Suprapubic skin (tissue), 4 donors: ENCODE measurements at places on chromosomes 12 and 14.

- no peak for DNase-seq
These were observed 4.5 kb downstream of the DAO start for GRCh38 chr12:108884116-108885012.

DNA sequence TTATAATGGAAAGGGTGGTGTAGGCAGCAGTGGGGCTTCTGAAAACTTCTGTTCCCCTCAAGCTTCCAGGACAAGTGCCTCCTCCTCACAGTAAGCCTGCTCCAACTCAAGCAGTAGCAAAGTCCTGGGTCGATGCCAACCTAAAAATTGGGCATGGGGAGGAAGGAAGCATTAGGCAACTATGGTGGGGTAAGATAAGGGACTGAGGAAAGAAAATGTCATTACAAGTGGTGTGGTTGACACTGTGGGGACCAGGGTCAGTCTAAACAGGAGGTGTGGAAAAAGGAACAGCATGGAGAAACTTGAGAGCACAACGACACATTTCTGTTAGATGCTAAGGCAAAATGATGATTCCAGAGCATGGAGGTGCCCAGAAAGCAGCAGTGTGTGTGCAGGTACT is 34.9 kb downstream of the WIF1 start:
- no peak for DNase-seq

DNA sequence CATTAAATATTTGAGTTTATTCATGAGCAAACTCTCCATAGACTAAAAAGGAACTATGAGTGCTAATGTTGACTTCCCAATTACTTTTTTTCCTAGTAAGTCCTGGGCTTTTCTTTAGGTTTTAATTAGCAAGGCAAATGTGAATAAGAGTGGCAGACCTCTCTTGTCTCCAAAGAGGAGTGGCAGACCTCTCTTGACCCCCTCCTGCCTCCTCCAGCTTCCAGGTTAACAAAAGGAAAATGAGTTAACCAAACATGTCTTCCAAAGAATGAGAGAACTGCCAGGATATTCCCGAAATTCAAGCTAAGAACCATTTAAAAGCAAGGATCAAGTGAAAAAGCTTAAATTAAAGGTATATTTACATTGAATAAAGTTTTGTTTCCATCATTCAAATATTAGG is 253.2 kb downstream of the MDGA2 start:
- no peak for DNase-seq

- no peak for DNase-seq
These were observed 10.9 kb downstream of the HVCN1 start for GRCh38 chr12:110677982-110678381.

DNA sequence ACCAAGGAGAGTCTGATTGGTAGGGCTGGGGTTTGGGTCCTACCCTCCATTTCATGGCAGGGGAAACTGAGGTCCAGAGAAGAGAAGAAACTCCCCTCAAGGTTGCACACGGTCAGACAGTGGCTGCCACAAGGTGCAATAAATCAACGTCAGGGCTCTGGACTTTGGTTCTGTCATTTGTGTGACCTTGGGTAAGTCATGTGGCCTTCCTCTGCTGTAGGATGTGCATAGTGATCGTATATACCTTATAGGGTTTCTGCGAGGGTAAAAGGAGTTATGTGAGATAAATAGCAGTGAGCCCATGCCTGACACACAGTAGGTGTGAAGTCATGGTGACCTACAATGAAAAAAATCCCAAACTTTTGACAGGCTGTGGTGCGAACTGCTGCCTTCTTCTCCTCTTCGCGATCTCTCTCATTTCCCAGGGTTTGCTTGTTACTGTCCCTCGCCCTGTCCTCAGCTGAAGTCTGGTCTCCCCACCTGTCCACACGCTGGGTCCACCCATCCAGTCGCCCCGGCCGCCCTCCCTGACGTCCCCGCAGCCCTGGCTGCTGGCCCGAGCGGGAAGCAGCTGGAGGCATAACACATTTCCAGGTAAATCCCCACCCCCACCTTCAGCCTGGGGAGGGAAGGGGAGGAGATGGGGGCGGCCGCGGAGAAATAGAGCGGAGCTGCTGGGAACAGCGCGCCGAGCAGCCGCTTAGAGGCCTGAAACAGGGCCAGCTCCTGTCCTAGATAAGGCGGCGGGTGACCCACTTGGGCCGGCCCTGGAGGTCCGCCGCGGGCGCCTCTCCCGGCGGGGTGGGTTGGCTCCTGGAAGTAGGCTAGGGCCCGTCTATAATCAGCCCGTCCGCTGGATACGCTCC is 1.8 kb upstream of the FAM222A start:
- no peak for DNase-seq

GRCh38 chr12:31631809-31632208 is 27.7 kb upstream of the ETFBKMT start:
- DNase-seq, result no peak

GRCh38 chr12:44780221-44780790 is 95.8 kb downstream of the NELL2 start:
- DNase-seq, result no peak

DNA sequence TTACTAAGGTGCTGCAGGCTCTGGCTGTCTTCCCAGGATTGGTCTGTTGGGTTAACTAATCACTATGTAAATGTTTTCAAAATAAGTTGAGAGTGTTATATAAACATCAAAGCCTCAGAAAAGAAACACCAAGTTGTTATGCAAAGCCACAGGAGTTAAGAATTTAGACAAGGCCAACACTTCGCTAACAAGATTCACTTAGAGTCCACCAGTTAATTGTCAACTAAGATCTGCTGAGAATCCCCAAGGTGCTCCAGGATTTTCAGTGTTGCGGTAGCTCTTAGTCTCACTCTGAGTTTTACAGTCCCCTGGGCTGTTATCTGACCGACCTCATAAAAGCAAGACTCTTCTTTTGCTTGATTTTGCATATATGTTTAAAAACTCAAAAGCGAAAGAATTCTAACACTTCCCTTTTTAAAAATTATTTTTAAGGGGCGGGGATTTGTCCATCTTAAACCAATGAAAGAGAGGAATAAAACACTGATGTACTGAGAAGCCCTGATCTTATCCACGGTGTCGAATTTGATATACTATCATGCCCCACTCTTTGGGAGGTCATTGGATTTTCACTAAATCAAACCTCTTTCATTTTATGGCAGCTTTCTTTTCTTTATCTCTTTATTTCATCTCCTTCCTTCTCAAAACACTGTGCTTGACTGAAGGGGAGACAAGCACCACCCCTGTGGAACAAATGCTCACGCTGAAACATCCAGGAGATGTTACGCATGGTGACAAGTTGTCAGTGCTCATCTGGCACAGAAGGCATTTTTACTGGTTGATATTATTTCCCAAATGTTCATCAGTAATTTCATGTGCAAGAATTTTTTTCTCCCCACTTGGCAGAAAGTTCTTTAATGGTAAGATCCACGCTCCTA is 7.0 kb downstream of the NIN start:
- DNase-seq, result no peak

DNA sequence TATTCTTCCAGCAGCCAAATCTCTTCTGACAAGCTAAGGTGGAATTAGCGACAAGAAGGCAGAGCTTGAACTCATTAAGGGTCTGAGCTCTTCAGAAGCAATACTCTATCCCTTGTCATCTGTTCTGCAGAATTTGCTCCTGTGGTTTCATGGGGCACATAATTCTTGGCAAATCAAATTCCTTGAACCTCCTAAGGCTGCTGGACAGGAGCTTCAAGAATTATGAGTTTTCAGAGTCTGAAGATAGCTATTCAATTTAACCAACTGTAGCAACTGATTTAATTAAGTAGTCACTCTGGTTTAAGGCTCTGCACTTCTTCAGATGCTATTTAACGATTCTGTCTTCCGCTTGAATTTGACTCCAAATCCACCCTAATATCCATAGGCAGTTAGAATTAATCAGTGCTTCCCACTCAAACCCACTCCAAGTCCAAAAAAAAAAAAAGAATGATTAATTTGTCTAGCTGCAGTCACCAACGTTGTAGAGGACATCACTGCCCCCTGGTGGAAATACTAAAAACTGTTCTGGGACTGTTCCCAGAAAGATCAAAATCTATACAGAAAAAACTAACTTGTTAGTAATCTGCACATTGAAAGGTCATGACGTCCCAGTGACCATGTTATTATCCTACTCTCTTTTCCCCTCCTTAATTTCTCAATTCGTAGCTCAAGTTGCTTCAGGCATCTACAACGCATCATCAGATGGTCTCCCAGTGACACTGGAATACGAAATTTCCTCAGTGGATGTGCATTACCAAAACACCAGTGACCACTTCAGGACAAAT is 169.9 kb downstream of the KIF21A start:
- DNase-seq, result no peak

DNA sequence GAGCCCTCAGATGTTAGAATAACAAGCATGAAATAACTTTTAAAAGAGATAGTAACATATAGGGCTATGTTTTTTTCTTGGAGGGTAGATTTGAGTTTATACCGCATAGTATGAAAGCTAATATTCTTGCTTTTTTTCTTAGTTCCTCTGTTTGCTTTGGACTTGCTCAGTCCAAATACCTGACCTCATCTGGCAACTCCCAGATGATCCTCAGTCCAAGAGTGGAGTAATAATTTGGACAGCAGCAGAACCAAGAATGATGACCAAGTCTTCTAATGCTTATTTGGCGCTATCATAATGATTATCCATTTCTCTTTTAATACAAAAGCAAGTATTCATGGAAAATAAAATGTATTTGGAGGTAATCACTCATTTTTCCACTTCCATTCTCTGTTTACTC is 45.6 kb downstream of the GUCY2C start:
- no peak for DNase-seq

DNA sequence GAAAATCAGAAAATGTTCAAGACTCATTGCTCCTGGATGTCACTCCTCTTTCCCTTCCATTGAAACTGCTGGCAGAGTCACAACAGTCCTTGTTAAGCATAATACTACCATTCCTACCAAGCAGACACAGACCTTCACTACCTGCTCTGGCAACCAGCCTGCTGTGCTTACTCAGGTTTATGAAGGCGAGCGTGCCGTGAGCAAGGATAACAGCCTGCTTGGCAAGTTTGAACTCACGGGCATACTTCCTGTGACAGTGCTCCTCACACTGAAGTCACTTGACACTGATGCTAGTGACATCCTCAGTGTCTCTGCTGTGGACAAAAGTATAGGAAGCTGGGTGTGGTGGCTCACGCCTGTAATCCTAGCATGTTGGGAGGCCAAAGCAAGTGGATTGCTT is 15.7 kb upstream of the PHETA1 start:
- no peak for DNase-seq

GRCh38 chr12:69328426-69328825 is 19.8 kb upstream of the LYZ start:
- no peak for DNase-seq

DNA sequence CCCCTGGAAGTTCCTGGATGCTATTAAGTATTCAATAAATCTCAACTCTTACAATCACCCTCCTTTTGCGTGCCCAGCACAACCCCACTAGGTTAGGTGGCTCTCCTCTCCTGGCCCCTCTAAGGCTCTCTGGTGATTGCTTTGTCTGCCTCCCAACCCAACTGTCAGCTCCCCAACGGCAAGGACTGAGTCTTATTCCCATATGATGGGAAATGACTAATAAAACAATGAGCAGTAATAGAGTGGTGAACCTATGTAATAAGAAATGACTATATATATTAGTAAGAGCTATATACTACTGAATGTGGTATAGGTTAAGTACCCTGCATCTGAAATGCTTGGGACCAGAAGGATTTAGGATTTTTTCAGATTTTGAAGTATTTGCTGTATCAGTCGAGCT is 8.1 kb downstream of the APPL2 start:
- DNase-seq, result no peak

DNA sequence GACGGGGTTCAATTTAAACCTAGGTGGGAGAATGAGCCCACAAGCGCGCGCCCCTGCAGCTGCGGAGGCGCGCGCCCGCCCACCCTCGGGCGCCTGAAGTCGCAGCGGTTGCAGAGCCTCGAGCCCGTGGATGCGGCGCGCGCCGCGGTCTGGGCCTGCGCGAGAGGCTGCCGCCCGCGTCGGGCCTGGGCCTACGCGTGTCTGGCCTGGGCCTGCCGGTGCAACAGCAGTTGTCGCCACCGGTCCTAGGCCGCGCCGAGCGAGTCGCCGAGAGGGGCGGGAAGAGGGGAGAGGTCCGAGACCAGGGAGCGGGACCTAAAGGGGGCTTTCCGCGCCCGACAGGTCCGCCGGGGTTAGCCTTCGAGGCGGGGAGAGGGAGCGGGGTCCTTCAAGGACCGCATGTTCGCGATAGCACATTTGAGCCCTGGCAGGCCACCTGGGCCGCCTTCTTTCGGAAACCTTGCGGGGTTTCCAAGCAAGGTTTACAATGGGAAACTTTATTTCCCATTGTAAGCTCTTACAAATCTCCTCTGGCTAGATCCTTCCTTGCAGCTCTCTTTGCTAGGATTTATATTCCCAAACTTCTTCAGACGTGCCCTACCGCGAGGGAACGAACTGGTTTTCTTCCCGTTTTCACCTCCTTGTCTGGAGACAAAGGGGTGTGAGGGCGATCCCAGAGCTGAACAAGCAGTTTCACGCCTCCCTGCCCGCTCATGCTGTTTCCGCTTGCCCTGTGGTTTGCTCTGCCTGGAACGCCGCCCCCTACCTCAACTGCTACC is 6.8 kb downstream of the SIX6 start:
- DNase-seq, result no peak

- DNase-seq, result no peak
These were observed 3.4 kb downstream of the GPX2 start for GRCh38 chr14:64938972-64939816.

GRCh38 chr14:54202288-54202687 is 194.5 kb upstream of the CDKN3 start:
- no peak for DNase-seq

- no peak for DNase-seq
These were observed 4.6 kb upstream of the A2ML1 start for GRCh38 chr12:8817856-8818255.

DNA sequence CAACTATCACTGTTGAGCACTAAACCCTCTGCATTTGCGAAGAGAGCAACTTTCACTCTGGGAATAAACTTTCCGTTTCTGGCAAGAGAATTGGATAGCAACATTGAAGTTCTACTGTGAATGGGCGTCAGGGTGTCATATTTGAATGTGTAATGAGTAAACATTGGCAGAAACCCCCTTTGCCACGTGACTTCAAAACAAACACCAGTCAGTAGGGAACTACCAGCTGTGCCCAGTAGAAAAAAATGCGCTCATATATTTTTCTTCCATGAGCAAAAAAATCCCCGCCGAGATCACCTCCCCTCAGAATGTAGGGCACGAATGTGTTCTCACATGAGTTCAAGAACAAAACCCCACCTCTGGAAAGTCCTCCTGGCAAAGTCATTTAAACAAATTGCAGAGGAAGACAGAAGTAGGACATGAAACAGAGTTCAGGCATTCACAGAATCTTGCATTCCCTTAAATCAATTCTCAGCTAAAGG is 80.6 kb downstream of the BTG1 start:
- DNase-seq, result no peak

- no peak for DNase-seq
These were observed 93.0 kb downstream of the GTF2A1 start for GRCh38 chr14:81127785-81128184.

DNA sequence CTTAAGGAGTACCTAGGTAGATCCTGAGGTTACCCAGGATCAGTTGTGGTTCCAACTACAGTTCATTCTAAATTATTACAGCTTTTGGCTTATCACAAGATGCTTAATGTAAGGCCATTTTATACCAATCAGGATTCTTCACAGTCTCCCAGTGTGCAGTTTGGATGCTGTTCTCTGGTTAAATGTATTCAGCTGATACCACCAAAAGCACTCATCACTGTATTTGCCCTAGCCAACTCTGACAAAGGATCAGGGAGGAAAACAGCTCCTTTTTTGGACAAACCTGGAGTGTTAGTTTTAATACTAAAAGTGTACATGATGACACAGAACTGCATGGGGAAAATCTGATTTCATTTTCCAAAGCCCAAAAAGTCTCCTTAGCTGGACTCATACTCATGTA is 19.5 kb downstream of the DMAC2L start:
- DNase-seq, result no peak

GRCh38 chr12:104472748-104473147 is 16.0 kb downstream of the CHST11 start:
- DNase-seq, result no peak
